Dermis blood vessel endothelial cell (primary cell): ENCODE measurements at places on chromosomes 2 and 18. TPM values are rescaled to one million over a fixed set of nuclear protein-coding genes. Genes with fewer than 3 reads are reported as not detected.

- peak; percentile 21 for DNase-seq
Observed at GRCh38 chr2:172998547-172999272, 76.9 kb upstream of the MAP3K20 start.

DNA sequence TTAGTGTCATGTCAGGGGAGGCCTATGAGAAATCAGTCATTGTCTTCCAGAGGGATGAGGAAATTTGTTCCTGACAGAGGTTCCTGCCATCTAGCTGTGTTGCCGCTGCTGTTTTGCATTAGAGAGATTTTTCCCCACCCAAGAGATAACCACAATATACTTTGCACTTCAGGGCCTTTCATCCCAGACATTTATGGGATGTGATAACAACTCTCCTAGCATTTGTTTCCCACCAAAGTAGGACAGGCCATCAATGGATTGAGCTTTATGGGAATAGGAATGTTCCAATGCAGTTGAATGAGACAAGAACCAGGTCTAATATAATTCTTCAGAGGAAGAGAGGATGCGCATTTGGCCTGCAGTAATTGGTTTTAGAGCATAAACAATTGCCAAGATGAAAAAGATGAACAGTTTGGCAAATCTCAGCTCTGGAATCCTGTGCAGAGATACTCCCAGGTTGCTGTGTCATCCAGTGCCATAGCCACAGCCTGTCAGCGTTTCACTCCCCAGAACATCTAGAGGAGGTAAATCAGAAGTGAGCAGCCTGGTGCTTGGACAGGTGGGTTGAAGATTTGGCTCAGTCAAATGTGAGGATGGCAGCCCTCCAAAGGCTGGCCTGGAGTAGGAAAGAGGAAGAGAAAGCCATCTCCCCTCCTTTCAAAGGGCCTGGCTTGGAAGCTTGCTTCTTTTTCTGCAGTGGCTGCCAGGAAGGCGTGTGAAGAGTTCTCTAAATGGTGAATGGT lies 93.7 kb upstream of the SETBP1 start:
- no peak for DNase-seq

DNA sequence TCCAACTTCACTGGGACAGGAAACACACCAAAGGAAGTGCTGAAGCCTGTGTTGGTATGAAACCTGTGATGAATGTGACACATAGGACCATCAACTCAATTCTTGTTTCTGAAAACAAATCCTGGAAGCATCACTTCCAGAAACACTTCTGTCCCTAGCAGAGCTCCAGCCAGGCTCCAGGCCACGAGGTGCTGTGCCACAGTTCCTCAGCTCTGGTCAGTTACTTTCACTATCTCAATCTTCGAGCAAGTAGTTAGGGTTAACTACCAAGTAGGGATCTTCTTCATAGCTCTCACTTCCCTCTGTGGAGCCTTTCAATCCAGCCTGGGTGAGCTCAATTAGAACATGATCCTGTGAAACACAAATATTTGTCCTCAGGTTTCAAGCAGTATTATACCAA lies 3.6 kb upstream of the LCT start:
- peak; percentile 55 for DNase-seq

DNA sequence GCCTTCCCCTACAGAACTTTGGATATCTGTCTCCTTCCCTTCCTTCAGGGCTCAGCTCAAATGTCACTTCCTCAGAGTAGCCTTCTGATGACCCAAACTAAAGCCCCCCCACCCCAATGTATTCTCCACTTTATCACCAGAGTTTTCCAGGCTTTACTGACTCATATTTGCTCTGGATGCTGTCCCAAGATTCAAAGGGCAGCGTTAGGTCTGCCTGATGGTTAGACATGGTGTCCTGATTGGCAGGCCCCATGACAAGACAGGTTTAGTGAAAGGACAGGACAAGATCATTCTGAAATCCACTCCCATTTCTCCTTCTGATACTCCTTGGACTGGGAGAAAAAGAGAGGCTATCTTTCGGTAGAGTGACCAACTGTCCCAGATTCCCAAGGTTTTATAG lies 22.6 kb upstream of the RPIA start:
- DNase-seq, result no peak

DNA sequence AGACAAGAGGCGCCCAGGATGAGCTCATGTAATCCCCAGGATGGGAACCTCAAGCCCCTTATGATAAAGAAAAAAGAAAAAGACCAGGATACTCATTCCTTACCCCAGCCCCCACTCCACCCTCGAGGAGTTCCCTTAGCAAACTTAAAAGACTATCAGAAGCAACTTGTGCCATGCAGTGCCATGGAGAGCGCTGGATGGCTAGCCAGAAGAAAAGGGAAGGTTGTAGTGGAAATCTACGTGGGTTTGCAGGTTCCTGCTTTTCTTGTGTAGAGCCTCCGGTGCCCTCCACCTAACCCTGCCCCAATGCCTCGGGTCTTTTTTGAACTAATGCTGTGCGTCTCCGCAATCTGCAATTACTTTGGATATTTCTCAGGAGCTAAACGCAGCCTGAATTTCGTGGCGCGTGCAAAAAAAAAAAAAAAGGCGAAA lies 16.2 kb upstream of the BCL11A start:
- no peak for DNase-seq

Gene TRIM54
- total RNA-seq, result 0.74 and 1.2 TPM in 2 replicates

Gene GNAL
- total RNA-seq, result 0.51 and 0.68 TPM in 2 replicates

Gene DPYSL5
- not detected in 2 replicates for total RNA-seq
